Fibroblast of the conjunctiva (primary cell): ENCODE measurements at places on chromosomes 7 and 10.
A peak's percentile ranks its signal among the peaks of the same experiment; 100 is the strongest.

DNA sequence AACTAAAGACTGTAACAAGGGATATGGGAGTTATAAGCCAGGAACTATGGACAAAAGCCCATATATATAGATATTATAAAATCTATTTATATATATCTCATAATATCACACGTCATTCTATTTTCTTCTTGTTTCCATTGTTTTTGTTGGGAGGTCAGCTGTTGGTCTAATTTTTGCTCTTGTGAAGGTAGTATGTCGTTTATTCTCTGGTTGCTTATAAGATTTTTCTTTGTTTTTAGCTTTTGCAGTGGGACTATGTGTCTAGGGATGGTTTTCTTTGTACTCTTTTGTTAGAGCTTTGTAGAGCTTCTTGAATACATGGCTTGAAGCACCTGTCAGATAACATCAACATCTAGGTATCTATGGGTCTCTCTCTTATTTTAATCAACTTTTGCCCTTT, 14.0 kb downstream of the ARL4A start:
- DNase-seq = no peak

DNA sequence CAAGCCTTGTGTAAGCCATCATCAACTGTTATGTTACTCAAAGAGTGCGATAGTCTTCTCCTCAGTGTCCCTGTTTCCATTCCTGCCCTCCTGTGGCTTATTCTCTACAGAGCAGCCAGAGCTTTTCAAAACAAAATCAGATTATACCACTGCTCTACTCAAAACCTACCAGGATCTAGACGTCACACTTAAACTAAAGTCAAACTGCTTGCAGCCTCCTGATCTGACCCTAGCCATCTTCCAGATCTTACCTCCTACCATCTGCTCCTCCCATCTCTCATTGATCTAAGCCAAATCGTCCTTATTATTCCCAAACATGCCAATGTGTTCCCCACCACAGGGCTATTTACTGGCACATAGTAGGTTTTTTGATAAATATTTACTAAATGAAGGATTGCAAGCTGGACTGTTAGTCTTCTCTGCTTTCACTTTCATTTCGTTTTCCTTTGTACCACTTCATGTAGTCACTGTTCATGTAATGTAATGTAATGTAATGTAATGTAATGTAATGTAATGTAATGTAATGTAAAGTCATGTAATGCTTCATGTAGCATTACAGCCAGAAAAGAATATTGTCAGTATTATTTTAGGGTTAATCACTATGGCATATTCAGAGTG, 116.1 kb downstream of the GPR37 start:
- DNase-seq = no peak

DNA sequence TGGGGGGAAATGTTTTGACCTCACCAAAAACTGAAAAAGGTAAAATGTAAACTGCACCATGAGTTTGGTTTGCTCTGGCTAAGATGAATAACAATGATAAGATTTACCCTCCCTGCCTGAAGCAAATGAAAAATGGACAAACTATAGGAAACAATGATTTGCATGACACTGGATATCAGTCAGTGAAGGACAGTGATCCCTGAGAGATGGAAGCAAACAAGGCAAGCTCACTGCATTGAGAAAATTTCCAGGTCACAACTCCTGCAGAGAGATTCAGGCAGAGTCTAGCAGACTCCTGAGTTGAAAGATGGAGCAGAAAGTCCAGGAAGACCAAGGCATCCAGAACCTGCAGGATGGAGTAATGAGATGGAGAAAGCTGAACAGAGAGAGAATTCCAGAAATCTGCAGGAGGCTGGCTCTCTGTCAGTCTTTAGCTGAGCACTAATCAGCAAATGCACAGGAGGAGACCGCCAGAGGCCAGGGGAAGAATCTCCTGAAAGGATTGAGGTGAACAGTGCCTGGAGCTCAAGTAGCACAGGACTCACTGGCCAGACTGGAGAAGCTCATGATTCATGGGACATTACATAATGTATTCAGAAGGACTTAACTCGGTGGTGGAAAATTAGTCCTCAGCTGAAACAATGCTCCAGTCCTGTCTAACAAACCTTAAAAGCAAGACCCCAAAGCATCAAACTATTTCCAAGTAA, 51.2 kb upstream of the PALS2 start:
- no peak for DNase-seq

DNA sequence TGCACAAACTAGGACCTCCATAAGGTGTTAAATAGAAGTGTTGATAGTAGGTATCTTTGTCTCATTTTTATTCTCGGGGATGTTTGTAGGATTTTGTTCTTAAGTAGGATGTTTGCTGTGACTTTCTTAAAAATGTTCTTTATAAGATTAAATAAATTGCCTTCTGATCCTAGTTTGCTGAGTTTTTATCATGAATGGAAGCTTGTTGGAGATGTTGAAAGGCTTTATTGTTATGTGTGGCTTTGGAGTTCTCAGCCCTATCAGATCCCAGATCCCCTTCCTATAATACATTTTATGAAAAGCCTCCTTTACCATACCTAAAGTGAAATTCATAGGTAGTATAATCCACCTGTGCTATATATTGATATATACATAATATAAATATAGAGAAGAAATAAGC, 40.1 kb downstream of the NHLRC2 start:
- no peak for DNase-seq

DNA sequence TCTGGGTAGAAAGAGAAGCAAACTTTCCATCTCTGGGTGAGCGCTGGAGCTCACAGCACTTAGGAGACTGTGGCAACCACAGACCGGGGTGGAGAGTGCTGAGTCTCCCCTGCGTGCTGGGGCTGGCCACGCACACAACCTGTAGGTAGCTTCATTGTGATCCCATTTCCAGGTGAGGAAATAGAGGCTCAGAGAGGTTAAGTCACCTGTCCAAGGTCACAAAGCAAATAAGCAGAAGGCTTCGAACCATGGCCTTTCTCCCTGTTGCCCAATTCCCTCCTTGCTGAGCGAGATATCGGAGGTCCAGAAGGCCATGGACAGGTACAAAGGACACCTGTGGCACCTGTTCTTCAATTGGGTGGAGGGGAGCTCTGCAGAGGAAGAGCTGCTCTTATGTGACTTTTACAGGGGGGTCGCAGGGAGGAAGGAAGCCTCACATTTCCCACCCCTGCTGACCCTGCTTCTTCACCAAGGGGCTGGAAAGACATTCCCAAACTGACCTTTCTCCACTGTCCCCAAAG, 39.4 kb downstream of the ZCCHC24 start:
- DNase-seq = no peak

DNA sequence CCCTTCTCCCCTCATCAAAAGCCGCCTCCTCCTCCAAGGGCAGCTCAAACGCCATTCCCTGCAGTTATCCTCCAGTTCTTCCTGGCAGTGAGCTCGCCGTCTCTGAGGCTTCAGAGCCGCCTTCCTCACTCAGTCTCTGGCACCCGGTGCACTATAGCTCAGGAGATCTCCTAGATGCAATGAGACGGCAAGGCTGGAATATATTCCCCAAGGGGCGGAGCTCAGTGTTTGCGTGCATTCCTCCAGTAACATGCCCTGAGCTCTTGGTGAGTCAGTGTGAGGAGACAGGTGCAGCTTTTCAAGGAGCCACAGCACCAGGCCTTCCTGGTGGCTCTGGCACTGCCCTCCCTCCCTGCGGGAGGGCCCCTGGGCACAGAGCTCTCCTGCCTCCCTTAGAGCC, 512.6 kb upstream of the FOXK1 start:
- DNase-seq = no peak

DNA sequence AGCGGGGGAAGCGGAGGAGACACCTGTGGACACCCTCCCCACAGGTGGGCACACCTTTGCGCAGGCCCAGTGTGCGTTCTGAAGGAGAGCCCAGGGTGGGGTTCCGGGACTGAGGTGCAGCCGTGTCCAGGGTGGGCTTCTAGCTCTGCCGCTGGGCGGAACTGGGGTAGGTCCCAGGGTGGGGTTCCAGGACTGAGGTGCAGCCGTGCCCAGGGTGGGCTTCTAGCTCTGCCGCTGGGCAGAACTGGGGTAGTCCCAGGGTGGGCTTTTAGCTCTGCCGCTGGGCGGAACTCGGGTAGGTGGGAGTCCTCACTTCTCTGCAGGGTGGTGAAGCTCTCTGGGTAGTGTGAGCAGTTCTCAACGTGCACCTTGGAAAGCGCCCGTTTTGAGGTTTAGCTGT, 78.7 kb downstream of the DNAJB6 start:
- DNase-seq = no peak

- DNase-seq = peak; percentile 20
Measured at GRCh38 chr7:137871170-137871915, 24.6 kb upstream of the DGKI start.

- no peak for DNase-seq
Measured at GRCh38 chr7:12623885-12624498, 53.5 kb downstream of the SCIN start.

DNA sequence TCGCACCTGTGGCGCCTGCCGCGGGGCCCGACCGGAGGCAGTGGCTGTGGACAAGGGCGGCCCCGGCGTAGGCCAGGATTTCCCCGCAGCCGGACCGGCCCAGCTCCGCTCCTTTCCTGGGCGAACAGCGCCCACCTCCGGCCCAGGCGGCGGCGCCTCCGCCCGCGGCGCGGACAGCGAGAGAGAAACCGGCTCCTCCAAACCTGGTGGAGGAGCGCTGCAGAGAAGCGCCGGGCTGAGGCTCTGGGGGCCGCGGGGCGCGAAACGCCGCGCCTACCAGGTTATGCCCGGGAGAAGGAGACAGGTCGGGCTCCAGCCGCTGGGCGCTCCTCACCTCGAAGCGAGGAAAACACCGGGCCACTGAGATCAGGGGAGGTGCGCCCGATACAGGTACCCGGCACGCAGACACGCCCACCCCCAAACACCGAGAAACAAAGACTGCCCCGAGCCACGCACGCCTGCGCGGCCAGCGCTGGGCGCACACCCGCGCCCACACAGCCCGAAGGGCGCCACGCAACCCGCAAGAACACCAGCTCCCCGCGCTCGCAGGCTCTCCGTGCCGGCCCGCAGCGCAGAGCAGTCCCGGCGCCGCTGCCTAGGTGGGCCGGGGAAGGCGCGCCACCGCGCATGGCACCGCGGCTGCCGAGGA, 3.3 kb downstream of the GRID1 start:
- no peak for DNase-seq

DNA sequence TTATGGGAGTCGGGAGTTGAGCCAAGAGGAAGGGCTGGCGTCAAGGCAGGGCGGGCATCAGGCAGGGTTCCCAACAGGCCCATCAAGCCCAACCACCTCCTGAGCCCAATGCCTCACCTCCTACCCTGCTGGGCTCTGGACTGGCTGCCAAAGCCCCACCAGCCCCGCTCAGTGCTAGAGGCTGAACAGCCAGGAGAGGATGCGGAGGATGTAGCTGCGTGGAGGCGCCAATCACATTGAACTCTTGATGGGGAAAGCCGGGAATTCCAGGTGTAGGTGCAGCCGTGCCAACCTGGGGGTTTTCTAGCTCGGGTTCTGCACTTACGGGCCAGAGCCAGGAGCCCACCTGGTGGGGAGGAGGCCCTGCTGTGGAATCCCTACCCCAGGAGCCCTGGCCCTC, 12.9 kb downstream of the ATP5MF start:
- no peak for DNase-seq

- DNase-seq = no peak
Measured at GRCh38 chr7:135704074-135704473, 23.9 kb downstream of the SLC13A4 start.

- DNase-seq = no peak
Measured at GRCh38 chr10:114195079-114195478, 15.9 kb downstream of the TDRD1 start.

- no peak for DNase-seq
Measured at GRCh38 chr7:71465741-71466189, 333.8 kb downstream of the GALNT17 start.

GRCh38 chr10:76723844-76724243, 913.8 kb downstream of the KCNMA1 start:
- DNase-seq = no peak

- no peak for DNase-seq
Measured at GRCh38 chr10:27356738-27357137, 116.1 kb upstream of the ACBD5 start.

DNA sequence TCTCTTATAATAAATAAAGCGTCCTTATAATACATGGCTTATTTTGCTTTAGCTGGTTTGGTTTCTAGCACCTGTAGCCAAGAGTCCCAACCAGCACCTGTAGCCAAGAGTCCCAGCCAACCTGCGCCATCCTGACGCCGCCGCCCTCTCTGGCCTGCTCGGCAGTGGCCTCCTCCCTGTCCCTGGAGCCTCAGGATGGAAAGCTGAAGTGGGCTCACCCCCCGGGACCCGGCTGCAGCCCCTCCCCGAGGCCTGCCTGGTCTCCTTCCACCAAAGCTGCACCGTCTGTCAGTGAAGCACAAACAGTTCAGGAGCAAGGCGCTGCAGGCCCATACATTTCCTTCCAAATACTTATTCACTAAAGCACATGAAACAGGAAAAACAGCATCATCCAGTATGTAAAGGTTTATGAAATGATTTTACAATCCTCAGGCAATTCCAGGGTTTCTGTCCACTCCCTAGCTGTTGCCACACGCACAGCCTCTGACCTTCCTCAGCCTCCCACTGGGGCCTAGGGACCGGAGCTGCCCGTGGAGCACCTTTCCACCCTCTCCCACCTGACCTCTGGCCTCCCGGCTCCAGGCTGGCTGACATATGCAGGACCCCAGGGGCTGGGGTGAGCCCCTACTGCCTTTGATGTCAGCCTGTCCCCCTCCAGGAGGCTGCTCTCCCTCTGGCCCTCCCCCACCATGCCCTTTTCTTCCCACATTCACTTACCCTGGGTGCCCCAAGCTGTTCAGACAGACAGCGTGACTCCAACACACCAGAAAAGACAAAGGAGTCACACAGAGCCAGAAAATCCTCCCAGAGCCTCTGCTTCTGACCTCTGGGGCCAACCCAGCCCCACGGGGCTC, 149.6 kb upstream of the PPP2R2D start:
- no peak for DNase-seq

DNA sequence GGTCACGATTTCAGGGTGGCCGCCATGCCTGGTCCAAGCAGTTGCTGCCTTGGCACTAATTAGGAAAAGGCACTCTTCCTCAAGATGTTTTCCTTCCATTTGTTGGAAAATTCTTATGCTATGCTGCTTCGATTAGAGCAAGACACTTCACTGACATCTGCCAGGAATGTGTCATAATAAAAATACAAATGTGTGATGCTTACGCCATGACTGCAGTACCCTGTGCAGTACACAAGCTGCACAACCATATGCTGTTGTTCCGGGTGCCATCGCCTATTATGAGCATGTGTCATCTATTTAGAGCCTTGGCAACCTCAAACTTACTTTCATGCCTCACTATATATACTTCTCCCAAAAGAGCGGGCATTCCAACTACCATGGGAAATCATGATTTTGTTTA, 14.9 kb upstream of the MPP7 start:
- DNase-seq = no peak

- no peak for DNase-seq
Measured at GRCh38 chr7:156892081-156892800, 742 bp downstream of the LMBR1 start.

- no peak for DNase-seq
Measured at GRCh38 chr10:97991871-97992270, 38.5 kb downstream of the CRTAC1 start.

DNA sequence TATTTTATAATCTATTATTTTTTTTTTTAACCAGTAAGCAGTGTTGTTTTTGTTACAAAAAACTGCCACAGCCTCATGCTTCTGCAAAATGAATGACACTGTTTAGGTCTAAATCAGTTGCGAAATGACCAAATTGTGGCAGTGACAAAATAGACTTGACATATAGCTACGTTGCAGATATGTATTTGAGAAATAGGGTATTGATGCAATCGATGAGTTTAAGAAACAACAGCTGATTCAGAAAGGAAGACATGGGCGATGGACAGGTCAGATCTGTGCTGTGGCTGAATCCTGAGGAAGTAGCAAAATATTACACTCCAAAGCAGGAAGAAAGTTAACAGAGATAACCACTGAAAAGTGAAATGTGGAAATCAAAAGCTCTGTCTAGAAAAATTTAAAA, 89.0 kb upstream of the STEAP4 start:
- no peak for DNase-seq

GRCh38 chr10:44806950-44807349, 104.2 kb upstream of the TMEM72 start:
- no peak for DNase-seq
